Mucosa of gallbladder (tissue), 1 donor: ENCODE measurements at places on chromosomes 12 and 14. TPM values are rescaled to one million over a fixed set of nuclear protein-coding genes. Genes with fewer than 3 reads are reported as not detected.

The BIN2 gene
- total RNA-seq: 9.8 TPM

DNA sequence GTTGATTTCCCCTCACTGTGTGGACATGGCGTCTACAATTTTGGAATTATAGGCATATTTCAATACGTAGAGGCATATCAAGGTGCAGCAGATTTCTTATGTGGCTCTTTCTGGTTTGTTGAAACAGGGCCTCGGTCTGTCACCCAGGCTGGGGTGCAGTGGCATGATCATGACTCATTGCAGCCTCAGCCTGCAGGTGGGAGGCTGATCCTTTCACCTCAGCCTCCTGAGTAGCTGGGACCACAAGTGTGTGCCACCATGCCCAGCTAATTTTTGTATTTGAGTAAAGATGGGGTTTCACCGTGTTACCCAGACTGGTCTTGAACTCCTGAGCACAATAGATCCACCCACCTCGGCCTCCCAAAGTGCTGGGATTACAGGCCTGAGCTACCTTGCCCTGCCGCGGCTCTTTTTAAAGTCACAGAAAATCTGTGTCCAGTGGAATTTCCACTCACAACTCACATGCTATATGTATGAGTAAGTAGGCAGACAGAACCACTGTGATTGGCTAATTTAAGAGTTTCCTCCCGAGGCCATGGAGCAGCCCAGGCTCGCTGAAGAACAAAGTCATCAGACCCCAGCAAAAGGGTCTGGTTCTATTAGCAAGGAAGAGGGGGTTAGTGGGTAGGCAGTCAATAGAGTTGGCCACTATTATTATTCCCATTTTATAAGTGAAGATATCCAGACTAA is 9.1 kb downstream of the GNG2 start:
- no peak for DNase-seq

GRCh38 chr12:68839183-68840147 is 31.5 kb downstream of the MDM2 start:
- DNase-seq: no peak

- no peak for DNase-seq
Observed at GRCh38 chr12:79296133-79296532, 394.6 kb downstream of the PAWR start.

The PAPLN gene
- total RNA-seq: 17.3 TPM

DNA sequence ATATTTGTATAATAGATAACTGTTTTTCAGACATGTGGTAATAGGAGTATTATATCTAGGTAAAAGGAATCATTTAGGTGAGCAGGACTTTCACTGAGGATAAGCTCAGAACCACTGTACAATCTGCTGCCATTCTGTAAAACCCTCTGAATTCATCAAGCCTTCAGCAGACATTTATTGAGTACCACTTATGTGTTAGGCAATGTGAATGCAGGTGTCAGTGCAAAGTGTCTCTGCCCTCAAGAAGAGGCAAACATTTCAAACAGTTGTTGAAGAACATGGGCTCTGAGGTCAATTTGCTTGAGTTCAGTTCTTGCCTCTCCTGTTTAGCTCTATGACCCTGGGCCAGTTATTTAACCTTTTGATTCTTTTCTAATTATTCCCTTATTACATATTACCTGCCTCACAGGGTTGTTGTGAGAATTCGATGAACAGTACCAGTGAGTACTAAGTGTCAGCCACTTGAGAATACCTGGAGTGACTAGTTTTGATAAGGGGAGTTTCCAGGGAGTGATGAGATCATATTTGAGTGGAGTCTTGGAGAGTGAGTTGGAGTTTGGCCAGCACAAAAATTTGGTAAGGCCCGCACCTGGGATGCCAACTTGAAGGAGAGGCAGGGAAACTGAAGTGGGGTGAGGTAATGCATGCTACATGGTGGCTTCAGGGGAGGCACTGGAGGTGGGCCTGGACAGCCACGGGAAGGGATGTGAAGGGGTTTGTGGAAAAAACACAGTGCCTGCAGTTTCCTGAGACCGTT is 33.7 kb downstream of the RASSF8 start:
- no peak for DNase-seq

DNA sequence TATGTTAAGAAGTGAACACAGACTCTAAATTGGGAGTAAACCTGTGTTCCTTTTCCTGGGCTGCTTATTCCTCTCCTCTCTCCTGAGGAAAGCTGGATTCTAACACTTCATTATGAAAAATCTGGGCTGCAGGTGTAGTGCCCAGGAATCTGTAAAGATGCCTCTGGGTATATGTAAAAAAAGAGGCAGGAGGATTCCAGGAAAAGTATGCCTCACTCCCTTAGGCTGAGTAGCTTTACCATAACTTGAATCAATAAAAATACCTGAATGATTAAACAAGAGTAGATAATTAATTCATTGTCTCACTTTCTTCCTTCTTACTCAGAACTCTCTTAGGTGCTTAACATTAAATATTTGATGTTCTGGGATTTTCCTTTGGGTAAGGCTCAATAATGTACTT is 185.1 kb downstream of the GRIP1 start:
- no peak for DNase-seq

The MYH7 gene
- total RNA-seq: 0.12 TPM

- DNase-seq: peak; percentile 42
Observed at GRCh38 chr14:75249251-75249957, 29.2 kb upstream of the FOS start.

DNA sequence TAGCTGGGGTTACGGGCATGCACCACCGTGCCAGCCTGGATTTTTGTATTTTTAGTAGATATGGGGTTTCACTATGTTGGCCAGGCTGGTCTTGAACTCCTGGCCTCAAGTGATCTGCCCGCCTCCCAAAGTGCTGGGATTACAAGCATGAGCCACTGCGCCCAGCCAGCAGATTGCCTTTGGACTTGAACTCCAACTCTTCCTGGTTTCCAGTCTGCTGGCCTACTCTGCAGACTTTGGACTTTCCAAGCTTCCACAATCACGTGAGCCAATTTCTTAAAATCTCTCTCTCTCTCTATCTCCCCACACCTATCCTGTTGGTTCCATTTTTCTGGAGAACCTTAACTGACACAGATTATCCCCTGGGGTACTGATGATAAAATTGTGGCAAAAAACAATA is 55.0 kb downstream of the EMP1 start:
- DNase-seq: peak; percentile 39
